AG09319 (cell line): ENCODE measurements at places on chromosomes 11 and 22.

DNA sequence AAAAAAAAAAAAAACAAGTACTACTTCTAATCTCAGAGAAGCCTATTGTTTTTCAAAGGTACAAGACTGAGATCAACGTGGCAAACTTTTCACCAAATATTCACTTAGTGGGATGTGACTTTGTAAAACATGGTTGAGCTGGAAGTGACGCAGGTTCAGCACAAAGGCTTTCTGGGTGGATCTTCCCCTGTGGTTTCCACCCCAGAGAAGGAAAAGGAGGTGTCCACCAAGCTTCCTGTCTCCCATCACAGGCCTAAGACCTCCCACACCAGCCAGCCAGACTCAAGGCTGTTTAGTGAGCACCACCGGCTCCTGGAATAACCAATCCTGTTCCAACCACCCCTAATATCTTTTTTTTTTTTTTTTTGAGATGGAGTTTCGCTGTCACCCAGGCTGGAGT lies 5.7 kb downstream of the TMEM184B start:
- no peak for DNase-seq

DNA sequence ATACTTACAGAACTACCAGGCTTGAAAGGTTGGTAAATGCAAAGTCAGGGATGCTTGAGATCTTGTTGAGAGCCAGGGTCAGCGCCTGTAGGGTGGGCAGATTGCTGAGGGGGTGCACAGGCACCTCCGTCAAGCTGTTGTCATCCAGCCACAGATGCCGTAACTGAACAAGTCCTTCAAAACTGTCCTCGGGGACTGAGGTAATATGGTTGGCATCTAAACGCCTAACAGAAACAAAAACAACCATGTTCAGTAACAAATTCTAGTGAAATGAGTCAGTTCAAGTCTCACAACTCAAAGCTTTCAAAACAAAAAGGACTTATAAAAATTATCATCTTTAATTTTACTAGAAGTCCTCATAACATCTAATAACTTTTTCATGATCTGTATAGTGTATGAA lies 22.2 kb upstream of the CCDC34 start:
- no peak for DNase-seq

- DNase-seq, result no peak
These were observed 64.3 kb upstream of the IGLL5 start for GRCh38 chr22:22823131-22823810.

DNA sequence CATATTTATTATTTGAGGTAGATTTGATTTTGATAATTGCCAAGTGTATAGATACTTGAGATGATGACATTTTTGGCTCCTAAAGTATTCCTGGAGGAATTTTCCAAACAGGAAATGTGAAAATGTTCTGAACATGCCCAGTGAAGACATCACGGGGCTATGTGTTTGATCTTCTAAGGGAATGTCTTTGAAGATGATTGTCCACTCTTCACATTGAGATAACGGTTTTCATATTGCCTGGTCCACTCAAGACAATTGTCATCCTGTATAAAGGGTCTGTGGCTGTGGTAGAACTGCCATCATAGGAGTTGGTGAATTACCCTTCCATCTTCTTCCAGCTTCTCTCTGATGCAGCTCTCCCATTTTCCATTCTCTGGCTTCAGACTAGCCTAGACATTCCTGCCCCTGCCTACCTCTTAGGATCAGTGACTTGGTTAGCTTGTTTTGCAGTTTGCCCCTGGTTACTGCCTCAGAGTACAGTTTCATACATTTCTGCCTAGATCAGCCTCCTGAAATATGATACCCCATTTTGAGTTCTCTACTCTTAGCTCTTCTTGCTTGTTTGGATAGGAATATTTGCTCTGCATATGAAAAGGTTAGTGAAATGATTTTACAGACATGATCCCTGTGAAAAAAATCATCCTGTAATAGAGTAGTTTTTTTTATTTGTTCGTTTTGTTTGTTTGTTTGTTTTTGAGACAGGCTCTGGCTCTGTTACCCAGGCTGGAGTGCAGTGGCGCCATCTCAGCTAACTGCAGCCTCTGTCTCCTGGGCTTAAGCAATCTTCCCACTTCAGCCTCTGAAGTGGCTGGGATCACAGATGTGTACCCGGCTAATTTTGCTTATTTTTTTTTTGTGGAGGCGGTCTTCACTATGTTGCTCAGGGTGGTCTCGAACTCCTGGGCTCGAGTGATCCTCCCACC lies 111.4 kb upstream of the SORL1-AS1 start:
- no peak for DNase-seq

- no peak for DNase-seq
These were observed 17.6 kb downstream of the IL17REL start for GRCh38 chr22:49995041-49995360.

DNA sequence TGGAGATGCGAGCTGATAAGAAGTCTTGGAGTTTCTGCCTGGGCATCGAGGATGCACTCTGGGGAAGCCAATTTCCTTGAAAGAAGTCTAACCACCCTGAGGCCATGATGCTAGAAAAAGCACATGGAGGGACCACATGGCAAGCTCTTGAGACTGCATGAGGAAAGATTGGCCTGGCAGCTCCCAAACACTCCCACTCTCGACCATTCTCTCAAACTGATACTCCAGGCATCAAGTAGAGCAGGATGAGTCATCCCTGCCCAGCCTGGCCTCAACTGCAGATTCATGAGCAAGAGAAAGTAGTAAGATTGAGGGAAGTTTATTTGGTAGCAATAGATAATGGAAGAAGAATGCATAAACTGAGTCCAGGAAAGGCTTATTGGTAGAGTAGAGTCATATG lies 194.3 kb downstream of the KIF18A start:
- no peak for DNase-seq

- DNase-seq, result no peak
These were observed 156.7 kb downstream of the CTTN start for GRCh38 chr11:70555078-70555477.

GRCh38 chr22:46936378-46936903 lies 174.0 kb downstream of the TBC1D22A start:
- peak; percentile 7 for DNase-seq

GRCh38 chr22:45059296-45059695 lies 49.5 kb upstream of the PHF21B start:
- no peak for DNase-seq

DNA sequence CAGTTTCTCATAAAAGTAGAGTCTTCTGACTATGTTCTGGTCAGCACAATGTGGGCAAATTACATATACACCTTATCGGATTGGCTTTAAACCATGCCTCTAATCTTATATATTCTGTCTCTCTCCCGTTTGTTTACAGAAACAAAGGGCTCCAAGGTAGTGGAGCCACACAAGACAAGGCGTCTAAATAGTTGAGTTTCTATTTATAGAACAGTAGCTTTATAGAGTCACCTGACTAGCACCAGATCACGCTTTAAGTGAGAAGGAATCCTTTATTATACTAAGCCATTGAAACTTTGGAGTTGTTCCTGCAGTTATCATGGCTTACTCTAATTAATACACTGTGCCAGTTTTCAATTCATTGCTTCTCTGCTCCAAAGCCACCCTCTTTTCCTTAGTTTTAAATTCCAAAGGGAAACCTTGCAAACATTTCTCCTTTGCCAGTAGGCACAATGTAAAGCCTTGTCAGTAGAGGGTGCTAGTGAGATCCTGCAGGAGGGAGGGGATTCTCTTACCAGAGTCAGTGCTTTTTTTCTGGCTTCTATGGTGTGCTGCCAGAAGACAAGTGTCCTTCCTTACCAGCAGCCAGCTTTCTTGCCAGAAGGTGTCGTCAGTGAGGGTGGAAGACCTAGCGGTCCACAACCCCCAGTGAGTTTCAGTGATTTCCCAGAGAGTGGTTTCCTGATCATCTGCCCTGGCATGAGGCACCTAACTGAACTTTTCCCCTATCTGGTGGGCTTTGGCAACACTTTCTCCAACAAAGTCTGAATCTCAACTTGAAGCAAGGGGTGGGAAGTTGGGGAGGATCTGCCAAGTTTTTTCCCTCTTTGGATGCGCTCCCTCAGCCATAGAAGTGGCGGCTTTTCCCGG lies 71.7 kb downstream of the RAB38 start:
- DNase-seq, result no peak

GRCh38 chr11:79440571-79441460 lies at the start of gene TENM4:
Gene TENM4, minus strand, starts transcription at chr11:79441030. Its CDS starts 371,086 bp downstream, at chr11:79069944.
- peak; percentile 43 for DNase-seq

DNA sequence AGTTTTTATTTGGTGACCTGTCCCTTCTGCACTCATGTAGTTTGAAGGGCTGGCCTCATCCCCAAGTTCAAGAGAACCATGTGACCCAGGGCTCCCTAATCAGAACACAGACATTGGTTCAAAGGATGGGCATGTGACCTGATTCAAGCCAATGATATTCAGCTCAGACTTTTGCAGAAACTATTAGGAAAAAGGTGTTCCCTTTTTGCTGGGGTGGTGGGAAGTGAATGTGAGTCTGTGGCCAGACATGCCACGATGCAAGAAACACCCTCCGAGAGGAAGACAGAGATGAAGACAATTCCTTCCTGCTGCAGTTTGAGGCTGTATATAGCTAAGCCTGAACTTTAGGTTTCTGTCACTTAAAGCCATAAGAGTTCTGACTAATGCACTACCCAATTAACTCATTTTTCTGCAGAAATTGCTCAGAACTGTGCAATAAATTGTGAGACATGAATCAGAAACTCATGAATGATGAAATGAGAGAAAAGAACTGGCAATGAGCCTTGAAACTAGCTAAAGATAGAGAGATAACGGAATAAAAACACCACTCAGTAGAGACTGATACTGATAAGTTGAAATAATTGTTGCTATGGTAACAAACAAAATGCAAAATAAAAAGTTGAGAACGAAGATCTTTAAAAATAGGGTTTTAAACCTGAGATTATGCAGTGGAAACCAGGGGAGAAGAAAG lies 9.2 kb upstream of the MAPK1 start:
- DNase-seq, result peak; percentile 48

- no peak for DNase-seq
These were observed 5.3 kb upstream of the OR52M1 start for GRCh38 chr11:4539603-4540219.

DNA sequence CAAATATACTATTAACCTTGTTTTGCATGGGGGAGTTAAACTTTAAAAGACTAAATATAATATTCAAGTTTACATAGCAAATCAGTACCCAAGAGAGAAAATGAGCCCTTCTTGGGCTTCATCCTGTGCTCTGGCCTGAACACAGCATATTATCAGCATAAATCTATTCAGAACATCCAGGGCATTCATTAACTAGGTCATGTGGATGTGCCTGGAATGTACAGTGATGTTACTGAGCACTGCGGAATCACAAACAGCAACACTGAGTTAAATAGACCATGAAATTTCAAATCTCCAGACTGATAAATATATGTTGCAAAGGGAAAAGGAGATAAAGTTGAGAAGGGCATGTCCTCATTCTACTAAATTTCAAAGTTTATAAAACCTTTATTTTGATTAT lies 426.4 kb downstream of the AASDHPPT start:
- DNase-seq, result no peak

DNA sequence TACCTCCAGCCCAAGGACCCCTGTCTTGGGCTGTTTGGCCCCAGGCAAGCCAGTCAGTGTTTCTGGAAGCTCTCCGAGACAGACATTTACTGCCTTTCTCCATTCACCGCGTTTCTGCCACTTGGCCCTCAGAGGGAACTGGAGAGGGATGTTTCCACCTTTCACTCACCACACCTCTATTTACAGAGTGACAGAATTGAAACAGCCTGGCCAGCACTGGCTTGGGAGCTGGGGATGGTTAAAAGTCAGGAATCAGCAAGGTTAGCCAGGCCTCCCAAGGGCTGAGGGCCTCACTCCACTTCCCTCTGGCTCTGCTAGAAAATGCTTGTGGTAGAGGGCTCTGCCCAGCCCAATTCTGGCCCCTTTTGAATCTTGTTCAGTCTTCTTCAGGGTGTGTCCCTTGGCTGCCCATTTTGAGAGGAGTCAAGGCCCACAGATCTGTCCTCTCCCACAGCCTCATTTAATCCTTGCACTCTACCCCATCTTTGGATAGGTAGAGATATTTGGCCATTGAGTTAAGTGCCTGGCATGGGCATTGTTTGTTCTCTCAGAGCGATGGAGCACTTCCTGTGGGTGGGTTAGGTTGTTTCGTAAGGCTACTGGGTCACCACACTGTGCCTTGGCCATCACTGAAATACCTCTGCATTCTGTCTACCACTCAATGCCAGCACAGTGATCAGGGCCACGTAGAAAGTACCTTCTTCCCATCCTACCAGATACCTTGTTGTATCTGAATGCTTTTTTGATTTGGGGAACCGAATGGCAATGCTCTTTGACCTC lies 119.2 kb downstream of the MICAL2 start:
- DNase-seq, result no peak

DNA sequence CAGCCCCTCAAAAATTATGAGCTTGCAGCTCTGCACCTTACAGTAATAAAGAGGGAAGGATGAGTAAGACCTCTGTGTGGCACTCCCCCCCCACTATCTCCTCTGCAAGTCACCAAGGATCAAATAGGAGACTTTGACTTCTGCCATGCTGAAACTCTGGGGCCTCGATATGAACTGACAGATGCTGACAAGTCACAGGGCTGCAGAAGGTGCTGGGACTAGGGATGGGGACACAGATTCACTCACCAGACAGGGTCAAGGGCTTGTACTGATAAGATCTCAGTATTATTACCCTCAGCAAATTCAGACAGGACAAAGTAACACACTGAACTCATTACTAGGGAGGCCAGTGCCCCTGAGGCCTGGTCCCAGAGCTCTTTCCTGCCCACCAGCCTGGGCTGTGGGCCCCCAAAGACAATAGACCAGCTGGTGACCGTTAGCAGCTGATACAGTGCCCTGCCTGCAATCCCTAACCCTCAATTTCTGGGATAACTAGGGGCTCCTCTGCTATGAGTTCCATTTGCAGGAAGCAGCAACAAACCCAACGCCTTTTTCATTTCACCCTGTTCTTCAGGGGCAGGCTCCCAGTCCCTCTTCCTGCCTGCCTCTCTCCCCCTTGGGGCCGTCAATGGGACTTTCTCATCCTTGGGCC lies 20.1 kb downstream of the TMPRSS13 start:
- DNase-seq, result no peak

- DNase-seq, result no peak
These were observed 126.7 kb downstream of the OSBP2 start for GRCh38 chr22:30821381-30821780.

DNA sequence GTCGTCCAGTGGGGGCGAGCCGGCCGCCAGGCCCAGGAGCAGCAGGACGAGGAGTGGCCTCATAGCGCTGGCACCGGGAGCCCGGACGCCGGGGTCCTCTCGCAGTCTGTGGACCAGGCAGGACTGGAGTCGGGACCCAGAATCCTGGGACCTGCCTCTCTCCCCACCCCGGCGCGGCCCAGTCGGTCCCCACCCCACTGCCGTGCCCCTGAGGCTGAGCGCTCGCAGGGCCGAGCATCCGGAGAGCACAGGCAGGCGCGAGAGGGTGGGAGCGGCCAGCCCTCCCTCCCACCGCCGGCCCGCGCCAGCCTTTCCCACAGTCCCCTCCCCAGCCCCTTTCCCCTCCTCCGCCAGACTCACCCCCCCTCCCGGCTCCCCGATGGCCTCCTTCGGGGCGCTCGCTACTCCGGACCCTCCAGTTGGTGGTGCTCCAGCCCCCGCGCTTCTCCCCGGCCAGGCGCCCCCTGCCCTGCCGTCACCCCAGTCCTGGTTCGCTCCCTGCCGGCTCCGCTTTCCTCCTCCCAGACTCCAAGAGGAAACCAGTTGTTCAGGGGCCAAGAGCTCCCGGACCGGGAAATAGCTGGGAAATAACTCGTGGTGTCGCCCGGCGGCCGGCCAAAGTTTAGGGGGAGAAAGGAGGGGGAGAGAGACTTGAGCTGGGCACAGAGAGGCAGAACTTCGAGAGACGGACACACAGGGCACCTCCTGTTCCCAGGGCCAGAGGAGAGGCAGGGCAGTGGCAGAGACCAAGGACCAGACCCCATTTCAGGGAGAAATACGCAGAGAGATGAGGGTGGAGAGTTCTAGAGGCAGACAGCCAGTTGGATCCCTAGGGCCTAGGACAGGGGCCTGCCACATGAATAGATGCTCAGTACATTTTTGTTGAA lies at the start of gene C1QTNF5:
Gene C1QTNF5, minus strand, starts transcription at position 549 of the 887 bp plus-strand sequence. Its CDS starts 486 bp downstream, at position 63.
- DNase-seq, result no peak

- no peak for DNase-seq
These were observed 12.9 kb upstream of the WT1 start for GRCh38 chr11:32448232-32448631.
